ENCODE measurements at places on chromosomes 1 and 21. TPM values are rescaled to one million over a fixed set of nuclear protein-coding genes. Genes with fewer than 3 reads are reported as not detected.
A peak's percentile ranks its signal among the peaks of the same experiment; 100 is the strongest.

TMEM269 gene
- polyA plus RNA-seq = 0.79 TPM

RHBDL2 gene
- 0.76 TPM for polyA plus RNA-seq

KRTAP13-2 gene
- polyA plus RNA-seq = not detected

RAB25 gene
- 1.0 TPM for polyA plus RNA-seq

FAM177B gene
- 0.41 TPM for polyA plus RNA-seq

FCGR2B gene
- polyA plus RNA-seq = 0.06 TPM

CPLANE2 gene
- polyA plus RNA-seq = 4.9 TPM

BARHL2 gene
- polyA plus RNA-seq = not detected

RYR2 gene
- 3.1 TPM for polyA plus RNA-seq

SLC1A7 gene
- polyA plus RNA-seq = 0.41 TPM

SERPINC1 gene
- polyA plus RNA-seq = 0.12 TPM

ZBED6 gene
- 11.3 TPM for polyA plus RNA-seq

TMEM125 gene
- not detected for polyA plus RNA-seq

ATP1A2 gene
- polyA plus RNA-seq = 87.0 TPM

CYP4A11 gene
- 0.22 TPM for polyA plus RNA-seq

PPIAL4G gene
- 0.06 TPM for polyA plus RNA-seq

LRRC8C gene
- 6.5 TPM for polyA plus RNA-seq

DNA sequence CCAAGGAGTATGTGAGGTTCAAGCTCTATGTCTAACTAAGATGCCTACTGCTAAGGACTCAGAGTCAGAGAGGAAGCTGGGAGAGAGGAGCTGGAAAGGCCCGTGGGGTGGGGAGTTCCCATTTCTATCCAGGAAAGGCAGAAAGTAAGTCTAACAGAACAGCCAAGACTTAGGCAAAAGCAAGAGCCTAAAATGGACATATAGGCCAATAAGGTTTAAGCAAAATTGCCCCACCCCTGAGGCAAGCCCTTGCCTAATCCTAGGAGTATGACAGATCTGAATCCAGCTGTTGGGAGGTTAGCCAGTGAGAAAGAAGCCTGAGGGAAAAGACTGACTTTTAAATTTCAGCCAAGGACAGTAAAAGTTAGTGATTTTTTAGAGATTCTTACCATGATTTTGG is 1.6 kb upstream of the KLHDC9 start:
- peak; percentile 76 for DNase-seq

DNA sequence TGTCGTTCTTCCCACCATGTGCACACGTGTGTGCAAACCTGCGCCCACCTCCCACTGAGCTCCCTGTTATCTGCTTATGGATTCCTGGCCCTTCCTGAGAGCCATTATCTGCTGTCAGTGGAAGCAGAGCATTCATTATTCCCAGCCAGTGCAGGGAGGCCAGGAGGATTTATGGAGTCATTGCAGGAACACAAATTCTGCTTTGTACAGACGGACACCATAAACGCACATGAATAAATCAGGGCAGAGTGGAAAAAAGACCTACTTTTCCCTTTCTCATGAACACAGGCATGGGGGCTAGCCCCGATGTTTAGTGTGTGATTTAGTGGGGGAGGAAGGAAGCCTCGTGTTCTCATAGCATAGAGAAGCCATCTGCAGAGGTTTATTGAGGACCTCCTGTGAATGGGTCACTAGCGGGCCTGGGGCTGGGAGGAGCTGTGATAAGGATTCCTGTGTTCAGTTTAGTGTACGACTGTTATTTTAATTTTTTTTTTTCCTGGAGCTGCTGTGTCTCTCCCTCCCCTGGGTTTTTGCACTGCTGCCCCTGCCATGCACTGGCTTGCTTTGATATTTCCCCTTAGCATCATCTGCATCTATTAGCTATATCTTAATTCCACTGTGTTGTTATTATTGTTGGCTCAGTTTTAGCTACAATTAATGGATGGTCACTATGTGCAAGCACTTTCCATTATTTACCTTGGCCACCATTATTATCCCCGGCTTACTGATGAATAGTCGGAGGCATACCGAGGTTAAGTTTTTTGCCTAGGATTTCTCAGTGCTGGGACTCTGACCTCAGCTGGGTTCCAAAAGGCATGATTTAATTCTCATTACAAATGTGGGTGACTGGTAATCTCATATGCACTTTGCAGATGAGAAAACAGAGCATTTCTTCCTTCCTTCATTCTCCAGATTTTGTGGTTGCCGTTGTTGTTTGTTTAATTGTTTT is 33.0 kb downstream of the HUNK start:
- no peak for DNase-seq

DNA sequence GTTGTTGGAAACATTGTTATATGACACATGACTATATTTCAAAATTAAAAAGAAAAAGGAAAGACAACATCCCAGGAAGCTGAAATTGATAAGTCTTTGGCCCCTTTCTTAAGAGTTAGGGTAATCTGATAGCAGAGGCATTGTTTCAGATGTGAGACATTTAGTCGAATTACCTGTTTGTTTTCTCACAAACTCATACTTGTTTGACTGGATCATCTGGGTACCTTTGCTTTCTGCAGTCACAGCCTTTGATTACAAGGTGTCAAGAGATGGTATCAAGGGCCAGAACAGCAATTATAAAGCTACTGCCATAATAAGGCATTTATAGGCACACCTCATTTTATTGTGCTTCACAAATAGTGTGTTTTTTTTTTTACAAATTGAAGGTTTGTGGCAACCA is 136.3 kb downstream of the DUSP10 start:
- no peak for DNase-seq

- DNase-seq = no peak
These were observed 26.3 kb upstream of the PALMD start for GRCh38 chr1:99619583-99619982.

- DNase-seq = no peak
These were observed 75.1 kb upstream of the SIPA1L2 start for GRCh38 chr1:232704694-232705680.

GRCh38 chr1:85146972-85147359 is 53.9 kb downstream of the SYDE2 start:
- DNase-seq = no peak

- peak; percentile 23 for DNase-seq
These were observed 95.6 kb downstream of the RGS2 start for GRCh38 chr1:192904438-192904895.

- peak; percentile 29 for DNase-seq
These were observed 44.8 kb downstream of the BACH1 start for GRCh38 chr21:29343519-29343918.

- no peak for DNase-seq
These were observed 8.5 kb downstream of the TTF2 start for GRCh38 chr1:117068580-117068979.

GRCh38 chr1:75615613-75616435 is 4.9 kb upstream of the SLC44A5 start:
- peak; percentile 58 for DNase-seq

DNA sequence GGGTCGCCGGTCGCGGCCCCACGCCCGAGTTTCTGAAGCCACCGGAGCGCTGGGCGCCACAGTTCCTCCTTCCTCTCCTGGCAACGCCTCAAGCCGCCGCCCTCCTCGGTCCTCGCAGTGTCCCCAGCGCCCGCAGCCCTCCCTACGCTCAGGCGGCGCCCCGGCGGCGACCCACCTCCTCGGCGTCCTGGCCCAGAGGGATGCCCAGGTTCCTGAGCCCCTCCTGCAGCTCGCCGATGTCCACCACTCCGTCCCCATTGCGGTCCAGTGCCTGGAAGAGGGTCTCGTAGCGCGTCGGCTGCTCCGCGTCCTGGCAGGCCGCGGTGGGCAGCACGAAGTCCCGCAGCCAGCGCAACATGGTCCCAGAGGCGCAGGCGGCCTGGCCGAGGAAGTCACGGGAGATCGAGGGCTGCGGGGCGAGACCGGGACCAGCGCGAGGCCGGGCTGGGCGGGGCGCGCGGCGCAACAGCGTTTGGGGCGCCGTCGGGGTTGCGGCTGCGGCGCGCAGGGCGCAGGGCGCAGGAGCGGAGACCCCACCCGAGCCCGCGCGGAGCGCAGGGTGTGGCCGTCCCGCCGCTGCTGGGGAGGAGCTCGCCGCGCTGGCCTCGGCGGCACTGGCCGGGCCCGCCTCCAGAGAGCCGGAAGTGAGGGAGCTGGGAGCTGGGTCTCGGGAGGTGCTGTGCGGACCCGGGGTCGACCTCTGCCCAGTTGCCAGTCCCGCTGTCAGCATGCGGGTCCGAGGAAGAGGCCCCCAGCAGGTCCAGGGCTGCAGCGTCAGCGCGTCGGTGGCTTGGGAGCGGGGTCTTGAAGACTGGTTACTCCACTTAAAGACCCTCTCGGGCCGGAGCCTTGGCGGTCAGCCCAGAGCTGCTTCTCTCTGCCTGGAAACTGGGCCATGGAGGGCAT is at the start of gene SLC25A24:
TSS of gene SLC25A24 (minus strand) at position 563 of the 906 bp plus-strand sequence. CDS start at position 358, 205 bp downstream.
- DNase-seq = peak; percentile 83

GRCh38 chr1:212595229-212595628 is 13.3 kb upstream of the ATF3 start:
- no peak for DNase-seq

DNA sequence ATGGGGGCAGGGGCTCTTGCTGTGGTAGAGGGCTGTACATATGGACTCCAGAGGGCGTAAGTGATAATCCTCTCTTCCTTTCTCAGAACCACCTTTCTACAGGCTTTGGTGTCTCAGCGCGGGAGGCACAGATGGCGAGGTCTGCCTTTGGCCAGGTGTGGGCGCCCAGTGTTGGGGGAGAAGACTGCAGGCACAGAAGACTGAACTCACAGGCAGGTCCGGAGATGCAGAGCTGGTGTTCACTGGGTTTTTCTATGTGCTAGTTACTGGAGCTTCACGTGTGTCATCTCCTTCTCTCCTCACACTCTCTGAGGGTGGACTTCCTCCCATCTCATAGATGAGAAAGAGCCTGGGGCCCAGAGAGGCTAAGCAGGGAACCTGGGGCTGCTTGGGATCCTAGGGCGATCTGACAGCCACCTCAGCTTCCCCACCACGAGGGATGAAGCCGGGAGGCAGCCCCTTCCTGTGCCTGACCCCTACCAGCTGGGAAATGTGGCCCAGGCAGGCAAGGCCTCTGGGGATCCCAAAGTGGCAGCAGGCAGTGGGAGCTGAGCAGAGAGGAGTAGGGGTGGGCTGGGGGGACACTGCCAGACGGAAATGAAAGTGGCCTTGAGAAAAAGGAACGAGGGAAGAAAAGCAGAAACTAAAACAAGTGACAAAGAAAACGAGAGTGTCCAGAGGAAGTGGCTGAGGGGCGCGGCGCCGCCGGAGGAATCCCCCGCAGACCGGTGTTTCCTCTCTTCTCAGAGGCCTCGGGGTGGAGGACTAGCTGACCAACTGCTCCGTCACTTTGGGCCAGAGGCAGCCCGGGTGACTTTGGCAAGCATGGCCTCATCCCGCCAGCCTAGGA is 191.6 kb downstream of the HIVEP3 start:
- peak; percentile 38 for DNase-seq

DNA sequence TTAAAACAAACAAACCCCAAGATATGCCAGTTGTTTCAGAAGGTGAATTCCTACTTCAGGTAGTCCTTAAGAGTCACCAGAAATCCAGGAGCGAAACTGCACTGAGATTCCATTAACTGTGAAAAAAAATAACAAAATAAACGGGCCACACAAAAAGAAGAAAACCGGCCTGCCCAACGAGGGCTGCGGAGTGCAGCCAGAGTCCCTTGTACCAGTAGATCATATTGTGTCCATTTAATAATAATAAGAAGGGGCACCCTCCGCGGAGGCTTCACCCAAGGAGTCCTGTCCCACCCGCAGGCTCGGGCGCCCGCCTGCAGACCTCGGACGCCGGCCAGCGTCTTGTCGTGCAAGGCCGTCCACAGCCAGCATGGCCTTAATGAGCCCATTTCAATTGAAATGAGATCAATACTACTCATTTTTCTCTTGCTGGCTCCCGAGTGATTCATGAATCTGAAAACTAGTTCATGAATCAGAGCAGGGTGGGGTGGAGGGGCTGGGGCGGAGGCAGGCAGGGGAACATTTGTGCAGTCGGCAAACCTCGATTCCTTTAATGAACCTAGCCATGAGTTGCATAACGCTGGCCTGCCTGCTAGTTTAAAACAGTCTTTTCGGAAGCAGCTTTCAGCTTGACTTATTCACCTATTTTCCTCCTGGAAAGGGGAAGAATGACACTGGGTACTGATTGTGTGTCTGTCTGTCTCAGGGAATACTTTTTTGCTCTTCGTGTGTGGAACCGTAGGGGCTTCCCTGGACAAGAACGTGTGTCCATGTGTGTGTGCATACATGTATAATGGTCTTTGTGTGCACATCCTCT is 113.1 kb upstream of the IRF2BP2 start:
- DNase-seq = peak; percentile 80

DNA sequence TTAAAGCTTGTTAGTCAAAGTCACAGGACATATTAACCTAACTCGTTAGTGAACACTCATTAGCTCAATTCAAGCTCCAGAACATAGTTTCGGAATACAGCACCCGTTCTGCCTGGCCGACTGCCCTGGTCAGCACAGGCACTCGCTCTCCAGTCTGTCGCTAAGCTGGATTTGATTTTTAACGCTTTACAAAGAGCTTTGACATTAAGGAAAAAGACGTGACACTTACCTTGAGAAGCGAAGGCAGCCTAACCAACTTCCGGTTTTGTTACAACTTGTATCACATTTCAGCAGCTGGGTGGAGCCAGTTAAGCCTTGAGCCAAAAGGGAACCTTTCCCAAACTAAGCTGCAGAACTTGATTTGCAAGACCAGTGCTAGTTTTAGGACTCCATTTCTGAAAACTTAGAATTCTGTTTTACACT is at the start of gene FRRS1:
TSS of gene FRRS1 (minus strand) at position 258 of the 423 bp plus-strand sequence. CDS start 17,867 bp downstream, outside the sequence.
- DNase-seq = peak; percentile 74

GRCh38 chr1:218259800-218260199 is 25.3 kb upstream of the RRP15 start:
- no peak for DNase-seq

- DNase-seq = peak; percentile 36
These were observed 133.8 kb downstream of the LRRC40 start for GRCh38 chr1:70071601-70072000.

GRCh38 chr1:84998642-84999280 is 1.8 kb upstream of the MCOLN2 start:
- no peak for DNase-seq

GRCh38 chr21:42646836-42647235 is 6.6 kb upstream of the PDE9A start:
- no peak for DNase-seq

DNA sequence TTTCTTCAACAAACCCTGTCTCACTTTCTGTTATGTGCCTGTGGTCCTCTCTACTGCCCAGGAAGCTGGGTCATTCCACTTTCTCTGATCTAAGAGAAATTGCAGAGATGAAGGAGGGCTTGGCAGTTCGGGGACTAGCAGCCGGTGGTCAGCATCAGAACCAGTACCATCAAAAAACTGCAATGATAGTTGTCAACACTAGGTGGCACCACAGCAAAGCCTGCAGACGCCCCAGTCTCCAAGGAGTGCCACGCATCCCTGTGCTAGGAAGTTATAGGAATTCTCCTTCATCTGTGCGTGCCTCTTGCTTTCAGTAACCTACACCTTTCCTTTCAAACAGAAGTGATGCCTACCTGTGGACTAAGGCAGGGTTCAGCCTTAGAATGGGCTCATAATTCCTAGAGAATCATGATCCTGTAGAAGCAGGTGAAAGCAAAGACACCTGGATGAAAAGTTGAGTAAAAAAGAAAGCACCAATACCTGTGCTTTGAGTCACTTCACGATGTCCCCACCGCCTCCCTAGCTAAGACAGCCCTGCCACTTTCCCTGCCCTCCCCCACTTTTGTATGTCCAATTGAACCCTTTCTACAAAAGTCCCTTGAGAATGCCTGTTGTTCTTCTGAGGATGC is 129.2 kb downstream of the ADAMTS1 start:
- DNase-seq = peak; percentile 34

GRCh38 chr1:101136739-101137138 is 100.1 kb upstream of the S1PR1 start:
- no peak for DNase-seq

- peak; percentile 84 for DNase-seq
These were observed 47.0 kb downstream of the AHDC1 start for GRCh38 chr1:27556781-27557595.

Data from hindlimb muscle (tissue), 1 donor.